ENCODE measurements at places on chromosomes 1 and 21. TPM values are rescaled to one million over a fixed set of nuclear protein-coding genes. Genes with fewer than 3 reads are reported as not detected.

Gene KRTAP20-1
- total RNA-seq: 28.4 TPM

Gene CYYR1
- total RNA-seq: 16.9 TPM

Gene ATP1A2
- total RNA-seq: 11.1 TPM

Gene PLA2G4A
- 17.8 TPM for total RNA-seq

Gene FNDC7
- 0.48 TPM for total RNA-seq

Gene CFHR5
- 0.72 TPM for total RNA-seq

- DNase-seq: no peak
Measured at GRCh38 chr1:178552856-178553255, 39.9 kb downstream of the TEX35 start.

DNA sequence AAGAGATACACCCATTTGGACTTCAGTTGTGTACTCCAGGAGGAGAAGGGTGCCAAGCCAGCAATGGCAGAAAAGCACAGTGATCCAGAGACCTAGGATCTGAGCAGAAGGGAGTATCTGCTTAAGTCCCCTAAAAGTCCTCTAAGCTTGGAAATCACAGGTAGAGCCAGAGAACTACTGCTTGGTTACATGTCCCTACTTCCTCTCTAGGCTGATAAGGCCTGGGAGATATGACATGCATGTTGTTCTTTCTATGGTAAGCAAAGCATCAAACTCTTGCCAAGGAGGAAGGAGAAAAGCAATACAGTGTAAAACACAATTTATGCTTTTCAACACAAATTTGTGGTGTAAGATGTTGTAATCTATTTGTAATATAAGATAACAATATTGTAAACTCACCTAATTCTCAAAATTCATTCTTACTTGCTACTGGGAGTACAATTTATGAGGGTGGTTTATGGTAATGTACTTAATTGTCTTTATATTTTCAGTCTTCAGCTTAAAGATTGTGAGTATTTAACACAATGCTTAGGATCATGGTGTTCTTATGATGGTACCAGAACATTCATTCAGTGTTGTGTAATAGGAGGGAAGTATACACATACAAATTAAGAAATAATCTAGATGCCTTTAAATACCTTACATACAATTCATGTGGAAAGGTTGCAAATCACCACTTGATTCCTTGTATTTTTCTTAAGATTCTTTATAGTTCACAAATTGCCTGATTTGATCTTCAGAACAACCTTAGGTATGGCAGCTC lies 49.1 kb upstream of the GNG12 start:
- DNase-seq: no peak

DNA sequence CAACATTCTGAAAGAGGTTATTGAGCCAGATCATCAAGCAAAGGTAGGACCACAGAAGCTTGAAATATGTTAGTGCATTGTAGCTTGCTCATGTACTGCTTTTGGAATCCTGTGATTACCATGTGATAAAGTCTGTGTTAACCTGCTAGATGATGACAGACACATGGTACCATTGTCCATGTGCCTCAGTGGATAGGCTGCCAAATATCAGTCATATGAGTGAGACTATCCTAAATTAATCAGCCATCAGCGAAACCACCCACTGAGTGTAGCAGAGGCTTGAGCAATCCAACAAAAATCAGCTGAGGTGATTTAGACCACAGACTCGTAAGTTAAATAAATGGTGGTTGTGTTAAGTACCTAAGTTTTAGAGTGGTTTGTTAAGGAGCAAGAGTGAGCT lies 32.7 kb upstream of the CRB1 start:
- DNase-seq: no peak

DNA sequence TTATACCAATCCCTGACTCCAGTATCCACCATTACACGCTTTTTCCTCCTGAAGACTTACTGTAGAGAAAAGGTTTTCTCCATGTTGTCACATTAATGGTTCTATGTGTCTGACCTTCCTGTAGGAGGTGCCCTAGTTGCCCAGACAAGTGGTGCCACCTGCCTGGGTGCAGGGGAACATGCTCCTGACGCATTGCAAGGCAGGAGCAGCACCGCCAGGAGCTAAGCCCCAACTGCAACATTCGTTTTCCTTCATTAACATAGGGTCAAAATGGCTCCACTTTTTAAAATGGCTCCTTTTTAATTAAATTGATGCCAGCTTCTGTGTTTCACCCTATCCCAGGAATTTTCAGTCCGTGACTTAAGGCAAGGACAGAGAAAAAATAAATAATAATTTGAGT lies 220.1 kb upstream of the SAMSN1 start:
- no peak for DNase-seq

- DNase-seq: no peak
Measured at GRCh38 chr21:35134309-35134708, 85.2 kb upstream of the RUNX1 start.

GRCh38 chr21:26447932-26448475 lies 125.1 kb downstream of the CYYR1 start:
- DNase-seq: peak; percentile 88

GRCh38 chr1:30325085-30325935 lies 398.1 kb downstream of the MATN1 start:
- no peak for DNase-seq

DNA sequence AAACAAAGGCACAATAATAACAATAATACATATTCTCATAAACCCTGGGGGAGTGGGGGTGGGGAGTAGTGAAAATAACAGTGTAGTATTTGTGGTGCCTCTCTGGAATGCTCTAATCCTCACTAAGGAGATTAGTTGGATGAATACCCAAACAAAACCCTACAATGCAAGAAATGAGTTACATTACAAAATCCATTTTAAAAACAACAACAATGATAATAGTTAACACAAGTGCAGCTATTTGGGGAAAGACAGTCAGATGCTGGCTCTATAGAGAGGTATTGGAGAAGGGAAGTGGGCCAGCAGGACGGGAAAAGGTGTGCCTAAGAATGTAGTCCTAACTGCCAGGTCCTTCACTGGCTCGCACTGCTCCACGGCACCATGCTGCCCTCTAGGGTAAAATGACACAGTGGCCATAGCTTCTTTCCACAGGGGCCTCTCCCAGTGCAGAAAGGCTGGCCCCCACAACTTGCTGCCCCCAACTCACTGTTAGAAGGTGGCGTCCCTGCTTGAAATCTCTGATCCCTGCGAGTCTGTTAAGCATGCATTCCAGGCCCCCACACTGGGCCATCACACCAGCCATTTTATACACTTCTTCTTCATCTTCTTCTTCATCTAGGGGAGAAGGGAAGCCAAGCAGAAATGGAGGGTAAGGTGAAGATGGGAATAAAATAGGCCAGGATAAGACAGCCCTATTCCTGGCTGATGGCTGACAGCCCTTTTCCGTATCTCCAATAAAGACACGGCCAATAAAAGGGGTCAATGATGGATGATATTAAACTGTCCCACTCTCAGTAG lies 113.8 kb downstream of the UBR4 start:
- DNase-seq: peak; percentile 12

DNA sequence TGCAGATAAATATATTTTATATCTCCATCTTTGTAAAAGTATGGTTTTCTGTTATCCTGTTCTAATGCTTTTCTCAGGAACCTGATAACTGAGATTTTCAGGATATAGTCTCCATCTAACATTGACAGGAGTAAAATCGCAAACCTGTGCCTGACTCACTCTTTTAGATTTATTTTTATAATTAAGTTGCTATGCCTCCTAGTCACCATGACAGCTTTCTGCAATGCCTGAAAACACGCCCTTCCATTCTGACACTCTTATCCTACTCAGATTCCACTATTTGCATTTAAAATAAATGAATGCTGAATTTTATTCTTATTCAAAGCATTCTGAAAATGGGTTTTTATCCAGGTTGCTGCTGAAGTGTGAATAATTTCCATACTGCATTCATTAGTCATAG lies 62.8 kb downstream of the RGS21 start:
- DNase-seq: no peak

DNA sequence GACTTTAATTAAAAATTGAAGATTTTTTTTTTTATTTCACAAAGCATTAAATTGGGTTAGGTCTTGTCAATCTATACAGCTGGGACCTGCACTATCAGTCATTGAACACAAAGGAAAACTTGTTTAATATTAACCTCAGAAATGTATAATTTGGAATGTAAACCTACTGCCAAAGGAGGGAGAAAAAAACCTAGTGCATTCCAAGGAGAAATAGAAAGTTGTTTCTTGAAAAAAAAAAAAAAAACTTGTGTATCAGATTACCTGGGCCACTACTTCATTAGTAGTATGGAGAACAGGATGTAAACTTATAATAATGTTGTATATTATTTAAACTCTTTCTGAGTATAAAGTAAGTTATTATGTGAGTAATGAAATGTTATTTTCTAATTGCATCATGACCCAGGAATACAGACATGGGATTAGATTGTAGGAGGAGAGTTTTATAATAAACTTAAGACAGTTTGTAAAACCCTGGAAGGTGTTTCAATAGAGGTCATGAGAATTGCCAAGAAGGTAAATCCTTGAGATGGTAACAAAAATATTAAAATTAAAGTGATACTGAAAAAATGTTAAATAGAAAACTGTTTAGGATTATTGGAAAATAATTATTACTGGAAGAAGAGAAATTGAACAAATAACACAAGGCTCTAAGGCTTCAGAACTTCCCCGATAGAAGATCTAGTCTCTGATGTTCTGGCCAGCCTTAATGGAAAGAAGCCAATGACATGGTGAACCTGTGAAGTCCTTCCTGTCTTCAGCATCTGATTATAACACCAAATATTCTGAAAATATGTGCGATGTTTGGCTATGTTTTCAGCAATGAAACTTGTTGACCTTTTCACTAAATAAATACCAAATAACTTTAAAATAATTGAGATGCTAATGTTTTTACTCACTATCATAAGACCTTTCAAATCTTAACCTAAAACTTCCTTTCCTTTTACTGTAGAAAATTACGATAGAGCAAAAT lies 412.8 kb upstream of the LYPLAL1 start:
- no peak for DNase-seq

GRCh38 chr1:201585093-201585483 lies 46.2 kb downstream of the NAV1 start:
- no peak for DNase-seq

- no peak for DNase-seq
Measured at GRCh38 chr1:19312782-19313635, 883 bp downstream of the SLC66A1 start.

DNA sequence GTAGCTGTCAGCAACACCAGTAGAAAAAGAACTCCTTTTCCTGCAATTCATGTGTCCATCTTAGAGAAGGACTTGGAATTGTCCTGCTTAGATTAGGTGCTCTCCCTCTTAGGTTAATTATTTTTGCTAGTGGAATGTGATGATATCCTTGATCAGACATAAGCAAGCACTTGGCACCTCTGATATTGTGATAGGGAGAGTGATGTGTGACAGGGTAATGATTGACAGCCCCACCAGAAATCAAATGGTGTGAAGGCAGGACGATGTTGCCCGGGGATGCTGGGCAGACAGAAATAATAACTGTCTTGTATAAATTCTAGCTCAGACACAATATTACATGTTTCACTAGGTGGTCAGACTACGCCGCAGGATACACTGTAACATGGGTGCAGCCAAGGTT lies 4.4 kb downstream of the TYW3 start:
- no peak for DNase-seq

- peak; percentile 31 for DNase-seq
Measured at GRCh38 chr1:165887877-165888551, 60.6 kb downstream of the UCK2 start.

GRCh38 chr1:157487504-157487903 lies 64.8 kb downstream of the FCRL5 start:
- no peak for DNase-seq
